Activated naive CD4-positive, alpha-beta T cell treated with anti-CD3 and anti-CD28 coated beads, Interleukin-2, amount 50 U/mL, for 72 hours (primary cell): ENCODE measurements at places on chromosomes 6 and 20. TPM values are rescaled to one million over a fixed set of nuclear protein-coding genes. Genes with fewer than 3 reads are reported as not detected.

DNA sequence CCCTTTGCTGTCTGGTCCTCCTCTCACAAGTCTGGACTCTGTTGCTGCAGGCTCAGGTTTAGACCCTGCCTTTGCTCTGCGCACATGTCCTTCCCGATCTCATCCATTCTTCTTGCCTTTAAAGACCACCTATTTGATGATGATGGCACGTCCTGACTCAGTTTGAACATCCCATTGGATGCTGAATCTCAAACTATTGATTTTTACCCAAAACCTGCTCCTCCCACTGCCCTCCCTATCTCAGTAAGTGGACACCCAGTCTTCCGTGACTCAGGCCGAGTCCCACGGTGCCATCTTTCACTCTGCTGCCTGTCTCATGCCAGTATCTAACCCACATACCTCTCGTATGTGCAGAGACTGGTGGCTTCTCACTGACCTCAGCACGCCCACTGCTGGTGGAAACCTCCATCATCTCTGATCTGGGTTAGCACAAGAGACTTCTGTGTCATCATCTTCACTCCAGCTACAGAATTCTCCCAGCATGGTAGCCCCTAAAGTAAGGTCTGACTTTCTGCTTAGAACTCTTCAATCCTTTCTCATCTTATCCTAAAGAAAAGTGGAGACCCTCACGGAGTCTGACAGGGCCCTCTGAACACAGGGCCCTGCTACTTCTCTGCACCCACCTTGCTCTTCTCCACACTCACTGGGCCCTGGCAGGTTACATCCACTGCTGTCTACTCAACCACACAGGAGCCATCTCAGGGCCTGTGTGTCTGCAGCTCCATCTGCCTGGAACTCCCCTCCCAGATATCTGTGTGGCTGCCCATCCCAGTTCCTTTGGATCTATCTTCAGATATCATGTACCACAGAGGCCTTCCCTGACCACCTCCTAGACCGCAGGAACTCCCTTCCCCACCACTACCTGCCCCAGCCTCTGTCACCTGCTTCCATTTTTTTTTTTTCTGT is 387.1 kb upstream of the AGPAT4 start:
- DNase-seq: no peak

DNA sequence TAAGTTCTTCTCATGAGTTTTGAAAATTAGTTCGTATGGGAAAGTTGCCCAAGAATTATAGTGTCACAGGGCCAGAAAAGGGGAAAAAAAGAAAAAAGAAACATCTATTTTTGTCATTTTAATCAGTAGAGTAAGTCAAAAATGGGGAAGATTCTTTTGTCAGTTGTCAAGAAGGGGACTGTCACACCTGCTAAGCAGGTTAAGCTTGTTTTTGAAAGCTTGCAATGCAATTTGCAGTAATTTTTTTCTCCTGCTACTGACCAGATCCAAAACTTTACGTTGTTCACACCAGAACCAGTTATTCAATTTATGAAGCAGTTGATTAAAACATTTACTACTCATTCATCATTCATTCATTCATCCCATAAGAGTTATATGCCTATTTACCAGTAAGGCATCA is 171.4 kb downstream of the SOX4 start:
- no peak for DNase-seq

DNA sequence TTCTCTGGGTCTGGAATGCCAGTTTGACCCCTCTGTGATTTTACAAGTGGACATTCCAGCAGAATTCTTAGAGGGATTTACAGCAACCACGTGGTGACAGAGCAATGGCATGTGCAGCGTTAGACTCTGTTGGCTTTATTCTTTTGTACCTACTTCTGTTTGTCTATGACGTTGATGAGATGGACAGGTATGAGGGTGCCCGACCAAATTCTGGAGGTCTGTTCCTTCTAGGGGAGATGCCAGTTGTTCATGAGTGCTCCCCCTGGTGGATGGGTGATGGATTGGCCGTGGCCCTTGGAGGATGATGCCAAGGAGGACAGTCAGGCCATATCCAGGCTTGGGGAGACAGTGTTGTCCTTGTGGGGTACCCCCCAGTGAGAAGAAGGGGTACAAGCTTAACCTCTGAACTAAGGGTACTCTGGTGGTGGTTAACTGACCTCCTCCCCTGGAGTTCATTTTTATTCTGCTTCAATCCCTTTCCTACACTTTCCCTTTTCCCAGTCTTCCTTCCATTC is 198.6 kb downstream of the DTNBP1 start:
- DNase-seq: no peak

- DNase-seq: no peak
Measured at GRCh38 chr6:48429610-48430009, 318.6 kb upstream of the PTCHD4 start.

DNA sequence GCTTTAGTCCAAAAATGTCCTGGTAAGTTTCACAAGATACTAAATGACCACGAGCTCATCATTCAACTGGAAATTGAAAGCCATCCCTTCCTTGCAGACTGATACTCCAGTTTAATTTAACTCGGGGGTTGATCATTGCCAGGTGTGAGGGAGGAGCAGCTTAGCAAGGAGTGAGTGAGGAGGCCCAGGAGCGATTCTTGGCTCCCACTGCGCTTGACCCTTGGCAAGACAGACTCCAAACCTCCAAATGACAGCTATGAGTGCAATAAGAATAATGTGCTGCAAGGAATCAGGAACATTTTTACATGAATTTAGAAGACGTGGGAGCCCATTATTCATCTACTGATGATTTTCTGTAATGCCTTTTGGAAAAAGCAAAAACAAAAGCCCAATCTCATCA is 64.9 kb downstream of the LAMA4 start:
- no peak for DNase-seq

DNA sequence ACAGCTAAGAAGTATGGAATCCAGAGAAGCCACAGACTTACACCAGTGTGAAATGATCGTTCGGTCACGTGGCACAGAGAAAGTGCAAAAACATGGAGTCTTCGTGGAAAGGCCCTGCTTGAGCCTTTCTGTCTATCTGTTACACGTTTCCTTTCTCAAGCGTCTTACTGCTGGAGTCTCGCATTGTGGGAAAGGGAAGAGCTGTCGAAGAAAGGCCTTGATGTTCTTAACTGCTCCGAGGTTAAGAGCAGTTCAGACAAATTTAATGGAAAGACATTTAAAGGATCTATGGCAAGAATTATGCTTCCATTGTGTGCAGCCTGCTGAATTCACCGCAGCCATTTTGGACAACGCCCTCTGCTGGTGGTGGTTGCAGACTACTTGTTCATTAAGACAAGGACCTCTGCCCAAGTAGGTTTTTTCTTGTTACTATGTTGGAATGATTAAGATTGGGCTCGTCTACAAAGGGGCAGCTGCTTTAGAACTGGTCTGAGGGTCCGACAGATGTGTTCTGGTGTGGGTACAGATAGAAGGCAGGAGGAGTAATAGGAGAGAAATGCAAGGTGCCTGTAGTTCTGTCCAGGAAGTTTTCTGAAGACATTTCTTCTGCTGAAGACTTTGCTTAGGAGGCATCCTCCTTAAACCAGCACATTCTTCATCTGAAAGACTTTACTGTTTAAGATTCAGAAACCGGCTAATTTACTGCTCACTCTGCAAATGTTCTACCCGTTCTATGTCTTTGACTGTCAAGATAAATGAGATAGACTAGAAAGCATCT is 24.7 kb upstream of the CCN6 start:
- DNase-seq: no peak

- DNase-seq: no peak
Measured at GRCh38 chr20:39290575-39290974, 328.4 kb downstream of the DHX35 start.

- DNase-seq: no peak
Measured at GRCh38 chr20:23061734-23062561, 12.5 kb upstream of the THBD start.

DNA sequence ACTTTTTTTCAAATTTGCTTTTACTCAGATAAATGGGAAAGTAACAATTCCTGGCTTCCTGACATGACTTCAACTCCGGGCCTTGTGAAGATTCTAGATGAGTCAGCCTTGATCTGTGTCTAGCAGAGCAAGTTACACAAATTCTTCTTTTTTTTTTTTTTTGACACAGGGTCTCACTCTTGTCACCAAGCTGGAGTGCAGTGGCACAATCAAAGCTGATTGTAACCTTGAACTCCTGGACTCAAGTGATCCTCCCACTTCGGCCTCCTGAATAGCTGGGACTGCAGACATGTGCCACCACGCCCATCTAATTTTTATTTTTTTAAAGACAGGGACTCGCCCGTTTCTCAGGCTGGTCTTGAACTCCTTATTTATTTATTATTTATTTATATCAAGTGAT is 7.3 kb upstream of the ARHGAP18 start:
- no peak for DNase-seq

DNA sequence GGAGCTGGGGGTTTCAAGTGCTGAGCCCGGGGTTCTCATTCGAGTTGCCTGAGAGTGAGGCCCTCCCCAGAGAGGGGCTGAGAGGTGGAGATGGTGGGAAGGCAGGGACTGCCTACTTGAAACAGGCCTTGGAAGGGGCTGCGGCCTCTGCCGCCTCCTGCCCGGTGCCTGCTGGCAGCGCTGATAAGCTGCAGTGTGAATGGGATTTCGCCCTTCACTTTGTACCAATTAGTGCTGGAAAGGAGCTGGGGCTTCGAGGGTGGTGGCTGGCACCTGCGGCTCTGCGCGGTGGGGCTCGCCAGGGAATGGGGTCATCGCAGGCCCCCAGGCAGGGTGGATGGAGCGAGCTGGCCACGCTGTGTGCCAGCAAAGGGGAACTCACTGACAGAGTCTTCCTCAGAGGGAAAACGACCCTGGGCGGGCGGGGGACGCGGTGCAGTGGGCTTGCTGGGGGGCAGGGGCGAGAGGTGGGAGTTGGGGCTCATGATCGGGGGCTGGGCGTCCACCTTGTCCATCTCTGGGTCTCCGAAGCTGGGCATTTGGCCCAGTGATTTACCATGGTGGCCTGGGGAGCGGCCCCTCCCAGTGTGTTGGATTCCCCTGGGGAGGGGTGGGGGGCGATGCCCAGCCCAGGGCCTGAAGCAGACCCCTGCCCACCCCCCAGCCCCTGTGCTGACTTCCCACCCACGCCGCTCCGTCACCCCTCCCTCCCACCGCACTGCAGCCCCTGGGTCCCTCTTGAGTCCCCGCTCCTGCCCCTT is 22.9 kb downstream of the COL20A1 start:
- peak; percentile 51 for DNase-seq

DNA sequence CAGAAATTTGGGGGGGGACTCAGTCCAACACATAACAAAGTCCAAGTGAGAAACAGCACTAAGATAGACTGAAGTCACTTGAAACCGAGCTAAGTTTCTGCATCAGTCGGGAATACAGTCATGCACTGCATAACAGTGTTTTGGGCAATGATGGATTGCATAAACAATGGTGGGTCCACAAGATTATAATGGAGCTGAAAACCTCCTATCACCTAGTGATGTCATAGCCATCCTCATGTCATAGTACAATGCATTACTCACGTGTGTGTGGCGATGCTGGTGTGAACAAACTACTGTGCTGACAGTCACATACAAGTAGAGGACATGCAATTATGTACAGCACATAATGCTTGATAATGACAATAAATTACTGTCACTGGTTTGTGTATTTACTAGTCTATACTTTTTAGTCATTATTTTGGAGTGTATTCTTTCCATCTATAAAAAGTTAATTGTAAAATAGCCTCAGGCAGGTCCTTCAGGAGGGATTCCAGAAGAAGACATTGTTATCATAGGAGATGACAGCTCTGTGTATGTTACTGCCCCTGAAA is 154.5 kb upstream of the ECI2 start:
- DNase-seq: no peak

- DNase-seq: no peak
Measured at GRCh38 chr6:107556082-107556481, 66.2 kb downstream of the SOBP start.

The MAS1 gene
- total RNA-seq: 0.02 TPM

The KCNB1 gene
- not detected for total RNA-seq

The OLIG3 gene
- total RNA-seq: 0.35 TPM

The OR12D1 gene
- total RNA-seq: not detected

The NFATC2 gene
- 39.4 TPM for total RNA-seq

The NEDD9 gene
- 24.4 TPM for total RNA-seq

The ADGB gene
- not detected for total RNA-seq

The TINAG gene
- not detected for total RNA-seq

The NOTCH4 gene
- total RNA-seq: 0.70 TPM
